Stimulated activated CD4-positive, alpha-beta T cell treated with anti-CD3 and anti-CD28 coated beads, Interleukin-1b, Interleukin-23, amount 100 ng/mL, for 48 hours (primary cell): ENCODE measurements at places on chromosomes 13 and 19.

- peak; percentile 64 for DNase-seq
Measured at GRCh38 chr19:14370169-14370939, 10.9 kb upstream of the ADGRE5 start.

DNA sequence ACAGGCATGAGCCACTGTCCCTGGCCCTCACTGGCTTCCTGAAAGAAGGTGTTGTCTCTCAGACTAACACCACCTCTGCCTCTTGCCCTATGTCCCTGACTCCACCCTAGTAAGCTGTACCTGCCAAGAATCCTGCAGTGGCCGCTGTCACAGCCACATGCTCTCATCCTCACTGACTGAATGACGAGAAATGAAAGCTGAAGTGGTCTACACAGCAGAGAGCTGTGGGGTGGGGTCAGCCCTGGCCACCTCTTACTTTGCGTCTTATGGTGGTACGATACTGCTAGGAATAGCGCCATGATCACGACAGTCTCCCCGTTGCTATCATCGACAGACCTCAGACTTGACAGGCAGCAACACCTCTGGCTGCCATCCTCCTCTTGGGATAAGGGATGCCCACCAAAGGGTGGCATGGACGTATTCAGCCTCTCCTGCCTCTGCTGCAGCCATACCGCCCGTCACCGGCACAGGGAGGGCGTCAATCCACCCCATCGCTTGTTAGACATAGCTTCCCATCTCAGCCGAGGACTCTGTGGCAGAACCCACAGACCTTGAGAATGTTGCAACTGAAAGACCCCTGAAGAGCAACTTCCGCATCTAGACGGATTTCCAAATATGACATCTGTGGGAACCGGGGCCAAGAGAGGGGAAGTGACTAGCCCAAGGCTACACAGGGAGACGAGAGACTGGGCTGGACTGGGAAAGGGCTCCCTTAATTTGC, 809 bp downstream of the MYO1F start:
- DNase-seq = no peak

DNA sequence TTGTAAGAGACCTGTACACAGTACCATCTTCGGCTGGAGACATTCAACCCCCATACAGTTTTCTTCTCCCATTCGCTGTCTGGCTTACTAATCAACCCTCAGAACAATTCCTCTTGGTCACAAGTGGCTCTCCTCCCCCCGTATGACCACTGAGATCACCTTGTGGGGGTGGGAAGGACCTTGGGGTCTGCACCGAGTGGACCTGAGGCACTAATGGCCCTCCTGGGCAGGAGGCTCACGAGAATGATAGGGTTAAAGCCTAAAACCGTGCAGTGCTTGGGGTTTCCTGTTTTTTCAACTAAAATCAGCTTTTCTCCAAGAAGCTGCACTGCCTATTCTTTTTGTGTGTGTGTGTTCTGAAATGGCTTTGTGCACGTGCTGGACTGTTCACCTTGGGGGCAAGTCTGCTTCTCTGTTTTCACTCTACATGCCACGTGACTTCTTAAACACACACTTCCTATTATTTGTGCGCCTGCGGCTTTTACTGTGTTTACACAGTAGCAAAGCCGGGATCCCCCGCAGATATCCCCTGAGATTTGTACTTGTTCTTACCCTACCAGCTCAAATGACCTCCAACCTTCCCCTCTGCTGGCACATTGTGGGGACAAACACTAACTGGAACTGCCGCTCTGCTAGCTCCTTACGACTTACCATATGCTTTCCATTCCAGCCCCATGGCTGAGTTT, 12.3 kb downstream of the RBM26 start:
- DNase-seq = no peak

DNA sequence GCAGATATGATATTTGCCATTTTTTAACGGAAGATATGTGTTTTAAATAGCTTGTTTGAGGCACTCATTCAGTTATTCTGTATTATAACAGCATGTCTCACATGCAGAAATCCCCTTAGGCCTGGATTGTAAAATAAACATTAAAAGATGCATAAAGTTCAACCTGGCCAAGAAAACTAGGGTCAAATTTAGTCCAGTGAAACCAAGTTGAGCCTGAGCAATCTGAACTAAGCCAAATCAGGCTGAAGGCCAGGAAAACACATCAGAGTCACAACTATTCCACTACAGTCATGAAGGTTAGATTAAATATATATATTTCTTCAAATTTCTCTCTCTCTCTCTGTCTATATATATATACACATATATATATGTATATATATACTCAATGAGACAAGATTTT, 504.8 kb downstream of the SLITRK1 start:
- no peak for DNase-seq

- DNase-seq = no peak
Measured at GRCh38 chr13:36831291-36831690, 12.3 kb downstream of the RFXAP start.

DNA sequence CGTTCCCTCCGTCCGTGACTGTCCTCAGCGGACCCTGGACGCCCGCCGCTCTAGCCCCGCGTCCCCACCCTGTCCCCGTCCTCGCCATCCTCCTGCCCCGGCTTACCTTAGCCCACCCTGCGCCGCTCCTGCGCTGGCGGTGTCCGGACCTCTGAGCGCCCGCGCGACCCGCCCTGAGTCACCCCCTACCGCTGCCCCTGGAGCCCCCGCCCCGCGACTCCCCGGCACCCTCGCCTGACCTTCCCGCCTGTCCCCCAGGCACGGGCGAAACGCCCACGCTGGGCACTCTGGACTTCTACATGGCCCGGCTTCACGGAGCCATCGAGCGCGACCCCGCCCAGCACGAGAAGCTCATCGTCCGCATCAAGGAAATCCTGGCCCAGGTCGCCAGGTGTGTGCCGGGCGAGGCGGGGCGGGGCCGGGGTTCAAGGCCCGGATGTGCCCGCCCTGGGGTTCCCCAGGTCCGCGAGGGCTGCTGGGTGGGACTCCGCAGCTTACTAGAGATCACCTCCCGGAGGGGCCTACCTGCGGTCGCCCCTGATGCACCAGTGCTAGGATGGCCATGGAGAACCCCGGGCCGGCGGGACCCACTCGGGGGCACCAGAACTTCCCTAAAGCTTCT, 5.1 kb downstream of the HMG20B start:
- no peak for DNase-seq

DNA sequence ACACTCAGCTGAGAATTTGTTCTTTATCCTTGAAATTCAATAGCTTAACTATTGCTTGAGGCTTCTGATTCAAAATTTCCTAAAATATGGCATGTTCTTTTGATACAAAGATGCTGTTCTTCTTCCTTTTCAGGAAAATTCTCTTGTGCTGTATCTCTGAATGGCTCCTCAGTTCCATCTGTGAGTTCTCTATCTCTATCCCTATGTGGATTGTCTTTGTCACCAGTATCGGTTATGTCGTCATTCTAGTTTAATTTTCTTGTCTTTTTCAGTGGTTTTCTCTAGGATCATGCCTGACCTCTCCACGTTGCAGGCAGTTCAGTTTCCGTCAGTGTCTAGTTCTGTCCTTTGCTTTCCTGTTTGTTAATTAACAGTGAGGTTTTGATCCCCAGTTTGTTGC, 104.6 kb upstream of the GJB6 start:
- no peak for DNase-seq

DNA sequence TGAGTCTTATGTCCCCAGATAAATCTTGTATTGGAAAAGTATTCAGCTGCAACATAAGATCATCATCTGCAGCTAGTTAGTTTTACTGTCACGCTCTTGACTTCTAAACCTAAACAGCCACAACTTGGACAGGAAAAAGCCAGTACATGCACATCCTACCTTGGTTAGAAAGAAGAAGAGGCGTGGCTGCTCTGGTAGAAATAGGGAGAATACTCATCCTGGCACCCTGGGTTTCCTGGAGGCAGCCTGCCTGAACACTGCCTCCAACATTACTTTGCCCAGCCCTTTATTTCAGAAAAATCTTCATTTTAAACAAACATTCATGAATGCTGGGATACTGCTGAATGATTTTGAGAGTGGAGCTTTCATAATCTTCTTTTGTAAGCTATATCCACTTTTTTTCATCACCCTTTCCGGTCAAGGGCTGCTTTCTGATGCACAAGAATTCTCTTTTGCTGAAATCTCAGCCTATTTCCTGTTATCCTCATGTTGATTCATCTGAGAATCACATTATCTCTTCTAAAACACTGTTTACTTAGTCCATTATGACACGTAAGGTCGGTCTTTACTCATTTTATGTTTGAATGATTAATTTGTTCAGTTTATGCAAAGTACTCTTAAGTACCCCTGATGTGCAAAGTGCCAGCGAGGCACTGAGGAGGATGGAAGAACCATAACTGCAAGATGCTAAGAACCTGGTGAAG, 55.2 kb downstream of the STARD13 start:
- DNase-seq = no peak

DNA sequence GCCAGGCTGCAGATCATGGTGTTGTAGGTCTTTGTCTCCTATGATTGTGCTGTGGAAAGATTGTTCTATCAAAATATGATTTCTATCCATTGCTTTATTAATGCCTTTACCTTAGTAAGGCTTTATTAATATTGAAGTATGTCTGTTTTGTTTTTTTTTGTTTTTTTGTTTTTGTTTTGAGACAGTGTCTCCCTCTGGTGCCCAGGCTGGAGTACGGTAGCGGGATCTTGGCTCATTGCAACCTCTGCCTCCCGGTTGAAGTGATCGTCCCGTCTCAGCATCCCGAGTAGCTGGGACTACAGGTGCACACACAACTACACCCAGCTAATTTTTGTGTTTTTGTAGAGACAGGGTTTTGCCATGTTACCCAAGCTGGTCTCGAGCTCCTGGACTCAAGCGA, 7.7 kb downstream of the IRGC start:
- DNase-seq = no peak

GRCh38 chr19:32627714-32628270, 46.8 kb downstream of the PDCD5 start:
- DNase-seq = no peak

GRCh38 chr19:51131780-51132680, 7.3 kb downstream of the SIGLEC9 start:
- peak; percentile 33 for DNase-seq

- no peak for DNase-seq
Measured at GRCh38 chr13:46552303-46552682, 677 bp upstream of the LRCH1 start.

DNA sequence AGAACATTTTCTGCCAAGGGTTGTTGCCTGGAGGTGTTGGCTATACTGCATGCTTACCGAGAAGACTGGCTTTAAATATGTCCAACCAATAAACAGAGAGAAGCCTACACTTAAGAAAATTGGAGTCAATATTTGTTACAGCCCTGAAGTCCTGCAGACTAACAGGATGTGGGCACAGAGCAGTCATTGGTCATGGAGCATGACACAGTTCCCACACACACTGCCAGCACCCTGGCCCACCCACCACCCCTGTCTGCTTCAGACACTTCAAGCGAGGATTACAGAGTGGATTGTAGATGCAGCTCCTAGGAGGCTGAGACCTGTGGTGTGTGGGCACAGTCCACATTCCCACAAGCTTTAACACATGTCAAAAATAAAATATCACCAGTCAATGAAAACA, 21.0 kb upstream of the SERP2 start:
- no peak for DNase-seq

GRCh38 chr13:35498231-35498630, 21.7 kb upstream of the MAB21L1 start:
- DNase-seq = no peak

DNA sequence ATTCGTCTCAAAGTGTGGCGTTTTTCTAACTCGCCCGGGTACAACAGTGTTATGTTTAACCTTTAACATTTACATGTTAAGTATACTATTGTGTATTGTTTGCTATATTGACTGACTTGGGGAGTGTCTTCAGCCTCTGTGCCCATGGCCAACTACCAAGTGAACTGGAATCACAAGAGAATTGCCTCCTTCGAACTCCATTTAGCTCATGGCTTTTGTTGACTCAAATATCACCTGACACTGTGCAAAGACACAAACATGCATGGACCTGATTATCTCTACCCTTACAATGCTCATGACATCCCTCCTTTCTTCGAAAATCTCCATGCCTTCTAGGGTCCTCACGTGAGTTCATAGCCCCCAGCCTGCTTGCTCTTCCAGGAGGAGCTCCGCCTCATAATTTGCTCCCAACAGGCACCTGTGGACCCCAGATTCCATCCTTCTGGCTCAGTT, 704 bp downstream of the ZNF814 start:
- no peak for DNase-seq

DNA sequence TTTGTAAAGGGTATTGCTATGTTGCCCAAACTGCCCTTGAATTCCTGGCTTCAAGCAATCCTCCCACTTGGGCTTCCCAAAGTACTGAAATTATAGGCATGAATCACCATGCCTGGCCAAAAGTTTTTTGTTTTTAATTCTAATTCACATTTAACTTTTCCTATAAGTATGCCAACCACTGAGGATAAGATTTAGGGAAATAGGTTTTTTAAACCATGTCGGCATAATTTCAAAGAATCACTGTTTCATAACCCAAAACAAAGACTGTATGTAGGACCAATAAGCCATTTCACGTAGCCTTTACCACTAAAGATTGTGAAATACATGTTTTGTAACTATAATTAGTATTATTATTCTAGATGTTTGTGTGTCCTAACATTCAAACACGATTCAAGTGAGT, 8.2 kb downstream of the ZDHHC20 start:
- DNase-seq = no peak

- no peak for DNase-seq
Measured at GRCh38 chr13:97121894-97122293, 100.2 kb upstream of the MBNL2 start.

DNA sequence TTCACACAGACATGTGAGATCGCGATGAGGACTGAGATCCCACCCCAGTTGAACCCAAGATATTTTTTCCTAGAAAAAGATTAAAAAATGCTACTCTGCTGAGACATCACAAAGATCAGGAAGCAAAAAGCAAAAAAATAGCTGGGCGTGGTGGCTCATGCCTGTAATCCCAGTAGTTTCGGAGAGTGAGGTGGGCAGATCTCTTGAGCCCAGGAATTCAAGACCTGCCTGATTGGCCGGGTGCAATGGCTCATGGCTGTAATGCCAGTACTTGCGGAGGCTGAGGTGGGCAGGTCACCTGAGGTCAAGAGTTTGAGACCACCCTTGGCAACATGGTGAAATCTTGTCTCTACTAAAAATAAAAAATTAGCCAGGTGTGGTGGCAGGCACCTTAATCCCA, 1.1 kb downstream of the FUT3 start:
- no peak for DNase-seq

GRCh38 chr19:49799798-49800376, 13.2 kb downstream of the FUZ start:
- no peak for DNase-seq

DNA sequence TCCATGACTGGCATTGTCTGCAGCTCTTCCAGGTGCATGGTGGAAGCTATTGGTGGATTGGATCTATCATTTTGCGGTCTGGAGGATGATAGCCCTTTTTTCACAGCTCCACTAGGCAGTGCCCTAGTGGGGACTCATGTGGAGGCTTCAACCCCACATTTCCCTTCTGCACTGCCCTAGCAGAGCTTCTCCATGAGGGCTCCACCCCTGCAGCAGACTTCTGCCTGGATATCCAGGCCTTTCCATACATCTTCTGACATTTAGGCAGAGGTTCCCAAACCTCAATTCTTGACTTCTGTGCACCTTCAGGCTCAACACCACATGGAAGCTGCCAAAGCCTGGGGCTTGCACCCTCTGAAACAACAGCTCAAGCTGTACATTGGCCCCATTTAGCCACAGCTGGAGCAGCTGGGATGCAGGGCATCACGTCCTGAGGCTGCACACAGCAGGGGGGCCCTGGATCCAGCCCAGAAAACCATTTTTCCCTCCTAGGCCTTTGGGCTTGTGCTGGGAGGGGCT, 800.2 kb upstream of the MIR17HG start:
- DNase-seq = no peak
